ENCODE measurements at places on chromosomes 2 and 18.

GRCh38 chr18:57621246-57621604, 411 bp downstream of the NARS1 start:
- DNase-seq: peak; percentile 46

- DNase-seq: no peak
These were observed 1917.7 kb upstream of the PIK3C3 start for GRCh38 chr18:40037356-40037755.

DNA sequence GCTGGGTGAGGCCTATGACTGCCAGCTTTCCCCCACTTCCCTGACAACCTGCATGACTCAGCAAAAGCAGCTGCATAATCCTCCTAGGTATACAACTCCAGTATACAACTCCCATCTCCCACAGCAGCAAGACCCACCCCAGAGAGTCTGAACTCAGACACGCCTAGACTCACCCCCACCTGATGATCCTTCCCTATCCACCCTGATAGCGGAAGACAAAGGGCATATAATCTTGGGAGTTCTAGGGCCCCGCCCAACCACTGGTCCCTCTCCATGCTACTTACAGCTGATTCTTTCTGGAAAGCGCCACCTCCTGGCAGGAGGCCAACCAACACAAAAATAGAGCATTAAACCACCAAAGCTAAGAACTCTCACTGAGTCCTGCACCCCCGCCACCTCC, 296.5 kb downstream of the DCC start:
- DNase-seq: no peak

- DNase-seq: no peak
These were observed 31.2 kb upstream of the MAL start for GRCh38 chr2:94994063-94994913.
